ENCODE measurements at places on chromosomes 12 and 14.

DNA sequence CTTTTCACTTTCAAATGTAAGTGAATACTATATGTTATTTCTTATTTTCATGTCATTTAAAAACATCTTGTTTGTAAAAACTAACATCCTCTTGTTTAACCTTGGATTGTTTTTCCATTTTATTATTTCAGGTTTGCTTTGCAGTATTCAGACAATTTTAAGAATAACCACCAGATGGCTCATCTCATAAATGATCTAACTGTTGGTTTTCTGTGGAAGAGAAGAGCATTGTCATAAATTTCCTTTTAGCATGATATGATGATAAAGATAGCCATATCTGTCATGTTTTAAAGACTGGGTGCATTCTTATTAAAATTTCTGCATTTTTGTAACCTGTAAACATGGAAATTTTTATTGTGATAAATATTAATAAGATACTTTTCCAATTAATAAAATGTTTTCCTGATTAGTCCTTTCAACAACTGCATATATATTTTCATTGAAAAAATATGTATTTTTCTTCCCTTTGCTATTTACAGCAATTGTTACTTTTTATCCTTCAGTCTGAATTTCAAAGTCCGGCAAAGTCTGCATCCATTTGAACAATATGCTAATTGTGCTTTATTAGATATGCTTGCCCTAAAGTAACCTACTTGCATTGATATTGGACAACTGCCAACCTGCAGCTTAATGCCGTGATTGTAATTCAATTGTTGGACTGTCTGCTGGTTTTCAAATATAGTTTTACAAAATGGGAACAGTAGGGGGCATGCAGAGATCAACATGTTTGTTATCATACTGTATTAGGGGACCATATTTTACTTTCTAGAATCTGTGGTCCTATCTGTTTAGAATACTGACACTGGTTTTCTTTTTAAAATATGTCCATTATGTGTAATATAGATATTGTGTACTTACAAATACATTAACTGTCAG, 163.4 kb downstream of the GARIN6 start:
- DNase-seq = peak; percentile 20

DNA sequence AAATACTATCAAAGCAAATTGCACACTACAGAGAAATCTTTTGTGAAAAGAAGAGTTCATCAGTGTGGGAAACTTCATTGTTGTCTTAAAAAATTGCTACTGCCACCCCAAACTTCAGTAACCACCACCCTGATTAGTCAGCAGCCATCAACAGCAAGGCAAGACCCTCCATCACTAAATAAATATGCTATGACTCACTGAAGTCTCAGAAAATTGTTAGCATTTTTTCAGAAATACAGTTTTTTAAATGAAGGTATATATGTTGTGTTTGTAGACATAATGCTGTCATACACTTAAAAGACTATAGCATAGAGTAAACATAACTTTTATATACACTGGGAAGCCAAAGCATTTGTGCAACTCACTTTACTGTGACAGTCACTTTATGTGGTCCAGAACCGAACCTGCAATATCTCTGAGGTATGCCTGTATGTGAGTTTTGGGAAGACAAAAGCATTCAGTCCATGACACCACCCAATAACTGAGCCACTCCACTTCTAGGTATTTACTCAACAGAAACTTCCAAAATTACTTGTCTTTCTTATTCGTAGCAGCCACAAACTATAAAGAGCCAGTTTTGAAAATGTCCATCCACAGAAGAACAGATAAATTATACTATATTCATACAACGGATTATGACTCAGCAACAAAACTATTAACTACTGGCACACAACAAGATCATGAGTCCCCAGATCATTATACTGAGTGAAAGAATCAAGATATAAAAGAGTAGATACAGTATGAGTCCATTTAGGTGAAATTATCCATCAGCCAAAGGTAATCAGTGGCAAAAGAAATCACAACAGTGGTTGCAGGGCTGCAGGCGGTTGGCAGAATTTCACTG, 649.6 kb downstream of the BCL11B start:
- no peak for DNase-seq

DNA sequence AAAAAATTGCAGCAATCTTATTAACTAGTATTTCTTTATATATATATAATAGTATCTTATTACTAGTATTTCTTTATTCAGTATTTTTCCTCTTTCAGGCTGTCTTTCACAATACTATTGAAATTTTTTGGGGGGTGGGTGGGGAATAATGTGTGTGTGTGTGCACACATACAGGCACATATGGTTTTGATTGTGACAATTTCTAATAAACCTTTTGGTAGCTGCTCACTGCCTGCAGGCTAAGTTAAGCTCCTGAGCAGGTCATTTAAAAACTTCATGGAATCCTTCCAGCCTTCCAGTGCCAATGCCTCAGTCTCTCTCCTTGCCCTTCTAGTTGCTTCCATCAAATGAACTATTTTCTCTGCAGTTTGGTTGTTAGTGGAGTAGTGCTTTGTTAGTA, 490.1 kb downstream of the PCNX1 start:
- no peak for DNase-seq

DNA sequence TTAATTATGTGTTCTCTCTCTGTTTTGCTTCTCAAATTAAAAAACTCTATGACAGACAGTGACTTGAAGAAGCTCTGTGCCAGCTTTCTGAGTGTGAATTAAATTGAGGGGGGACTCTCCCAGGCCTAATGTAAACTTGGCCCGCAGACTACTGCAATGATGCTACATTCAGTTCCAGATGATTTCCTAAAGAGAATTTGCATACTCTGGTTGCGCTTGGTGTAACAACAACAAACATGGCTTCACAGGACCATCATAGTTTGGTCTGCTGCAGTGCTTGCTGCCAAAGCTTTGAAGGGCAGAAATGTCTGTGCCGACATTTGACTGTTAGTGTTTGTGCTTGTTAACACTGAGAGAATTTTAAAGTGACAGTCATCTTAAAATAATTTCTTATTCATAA, 25.0 kb downstream of the CFAP54 start:
- no peak for DNase-seq

GRCh38 chr14:104813286-104813685, 12.4 kb downstream of the ZBTB42 start:
- no peak for DNase-seq

DNA sequence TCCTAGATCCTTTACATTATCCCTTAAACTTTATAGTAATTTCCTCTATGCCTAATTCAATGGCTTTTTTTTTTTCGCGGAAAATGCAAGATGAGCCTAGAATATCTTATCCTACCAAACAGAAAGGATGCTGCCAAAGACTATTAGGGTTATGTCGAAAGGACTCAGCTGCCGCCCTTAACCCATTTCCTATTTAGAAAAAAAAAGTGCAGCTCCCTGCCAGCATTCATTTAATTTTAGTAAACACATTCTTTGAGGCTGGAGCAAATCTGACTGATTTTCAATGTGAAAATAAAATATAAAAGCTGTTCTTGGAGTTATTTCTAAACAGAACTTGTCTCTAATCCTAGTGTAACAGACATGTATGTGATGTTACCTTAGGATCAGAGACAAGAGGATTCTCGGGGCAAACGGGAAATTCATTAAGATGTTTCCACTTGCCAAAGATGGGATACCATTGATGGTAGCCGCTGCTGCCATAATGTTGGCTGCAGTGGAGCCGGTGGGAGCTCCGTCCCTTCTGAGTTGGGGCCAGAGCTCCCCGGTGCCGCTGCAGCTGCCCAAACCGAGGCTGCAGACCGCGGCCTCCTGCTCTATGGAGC, 8.2 kb upstream of the A2M start:
- no peak for DNase-seq

DNA sequence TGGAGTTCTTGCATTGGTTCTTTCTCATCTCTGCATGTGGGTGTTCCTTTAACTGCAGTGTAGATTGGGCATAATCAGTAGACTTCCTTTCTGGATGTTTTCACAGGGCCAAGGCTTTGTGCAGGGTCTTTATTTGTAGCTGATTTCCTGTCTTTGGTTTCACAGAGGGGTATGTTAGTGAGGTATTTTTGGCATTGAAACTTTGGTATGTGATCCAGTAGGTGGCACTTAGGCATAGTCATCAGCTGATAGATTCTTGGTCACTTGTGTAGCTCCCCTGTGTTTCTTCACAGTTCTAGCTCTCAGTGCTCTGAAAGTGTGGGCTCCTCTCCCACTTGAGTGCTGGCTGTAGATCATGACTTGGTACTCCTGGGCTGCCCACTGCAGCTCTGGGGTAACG, 52.7 kb upstream of the LMO3 start:
- no peak for DNase-seq

DNA sequence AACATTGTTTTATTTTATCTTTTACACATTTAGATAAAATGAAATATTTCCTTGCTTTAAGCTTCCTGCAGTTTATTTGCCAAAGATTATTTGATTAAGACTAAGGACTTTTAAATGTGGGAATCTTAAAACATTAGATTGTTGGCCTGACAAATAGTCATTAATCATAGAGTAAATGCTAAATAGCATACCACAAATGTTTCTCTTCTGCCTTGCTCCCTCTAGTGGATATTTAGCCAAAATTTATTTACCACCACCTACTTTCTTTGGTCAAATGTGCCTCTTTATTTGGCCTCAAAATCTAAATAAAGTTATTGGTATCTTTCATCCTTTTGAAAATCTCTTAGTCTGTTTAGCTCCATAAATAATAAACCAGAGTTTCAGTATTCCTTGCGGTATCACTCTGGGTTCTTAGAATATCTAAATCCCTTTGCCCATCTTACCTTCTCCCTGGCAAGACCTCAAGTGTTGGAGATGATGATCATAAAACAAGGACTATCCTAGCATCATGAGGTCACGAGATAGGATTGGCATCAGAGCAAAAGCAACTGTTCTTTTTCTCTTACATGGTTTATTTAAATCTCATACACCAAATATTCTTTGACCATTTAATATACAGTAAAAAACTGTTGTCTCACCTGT, 150.6 kb upstream of the AEBP2 start:
- no peak for DNase-seq

- DNase-seq = no peak
These were observed 183.3 kb upstream of the SEL1L start for GRCh38 chr14:81716953-81717352.

DNA sequence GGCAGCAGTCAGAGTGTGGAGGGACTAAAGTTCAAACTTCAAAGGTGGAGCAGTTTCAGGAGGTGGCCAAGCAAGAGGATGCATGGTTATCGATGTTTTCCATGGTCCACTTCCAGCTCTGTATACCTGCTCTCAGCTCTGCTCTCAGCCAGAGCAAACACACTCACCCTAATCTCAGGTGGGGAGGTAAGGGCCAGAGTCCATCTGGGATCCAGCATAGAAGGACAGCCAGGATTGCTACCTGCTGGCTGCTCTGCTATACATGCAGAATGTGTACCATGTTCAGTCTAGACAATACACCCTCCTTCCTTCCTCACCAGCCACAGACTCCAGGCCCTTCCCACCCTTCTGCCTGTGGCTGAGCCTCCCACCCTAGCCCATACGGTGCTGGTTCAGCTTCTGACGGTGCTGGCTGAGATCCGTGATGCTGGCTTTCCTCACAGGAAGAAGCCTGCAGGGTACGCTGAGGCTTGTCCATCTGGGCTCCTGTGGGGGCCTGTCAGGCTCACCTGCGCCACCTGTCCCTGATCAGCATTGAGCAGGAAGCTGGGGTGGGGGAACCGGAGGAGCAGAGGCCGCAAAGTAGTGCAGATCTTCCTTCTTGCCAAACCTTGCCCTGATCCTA, 2.4 kb downstream of the CBLN3 start:
- no peak for DNase-seq

DNA sequence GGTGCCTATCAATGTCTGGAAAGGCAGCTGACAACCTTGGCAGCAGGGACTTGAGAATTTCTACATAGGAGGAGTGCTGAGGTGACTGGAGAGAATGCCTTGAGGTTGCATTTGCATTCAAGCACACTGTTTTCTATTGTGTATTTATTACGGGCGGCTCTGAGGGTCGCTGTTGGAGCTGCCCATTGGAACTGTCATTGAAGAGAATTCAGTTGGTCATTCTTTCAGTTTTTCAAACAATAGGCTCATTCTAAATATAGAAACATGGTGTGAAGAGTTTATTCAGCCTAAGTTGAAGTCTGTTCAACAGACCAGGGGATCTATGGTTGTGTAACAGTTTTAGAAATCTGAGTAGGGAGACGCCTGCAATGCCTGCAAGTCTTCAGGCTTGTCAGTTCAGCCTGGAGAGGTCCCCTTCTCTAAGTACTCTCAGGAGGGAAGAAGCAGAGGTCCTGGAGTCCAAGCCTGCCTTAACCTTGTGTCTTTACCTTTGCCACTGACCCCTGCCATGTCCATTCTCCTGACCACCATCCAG, 9.8 kb upstream of the ABHD12B start:
- DNase-seq = no peak

DNA sequence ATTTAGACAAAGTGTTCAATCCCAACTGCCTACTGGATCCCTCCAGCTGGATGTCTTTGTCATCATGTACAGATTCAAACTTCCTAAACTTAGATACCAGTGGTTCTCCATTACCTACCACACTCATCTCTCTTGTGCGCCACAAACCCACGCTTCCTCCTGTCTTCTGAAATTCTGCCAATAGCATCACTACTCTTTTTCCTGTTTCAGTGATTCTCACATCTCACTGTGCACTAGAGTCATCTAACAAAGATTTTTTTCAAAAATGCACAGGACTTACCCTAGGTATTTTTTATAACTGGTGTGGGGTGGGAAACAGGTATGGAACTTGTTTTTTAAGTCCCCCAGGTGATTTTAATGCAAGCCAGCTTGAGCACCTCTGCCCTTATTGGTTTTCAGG, 5.9 kb downstream of the PSMB5 start:
- DNase-seq = no peak

Data from NCI-H1436 treated with DMSO at 0.1 percent for 48 hours (cell line).